ENCODE measurements at places on chromosomes 2 and 18.
A peak's percentile ranks its signal among the peaks of the same experiment; 100 is the strongest.

DNA sequence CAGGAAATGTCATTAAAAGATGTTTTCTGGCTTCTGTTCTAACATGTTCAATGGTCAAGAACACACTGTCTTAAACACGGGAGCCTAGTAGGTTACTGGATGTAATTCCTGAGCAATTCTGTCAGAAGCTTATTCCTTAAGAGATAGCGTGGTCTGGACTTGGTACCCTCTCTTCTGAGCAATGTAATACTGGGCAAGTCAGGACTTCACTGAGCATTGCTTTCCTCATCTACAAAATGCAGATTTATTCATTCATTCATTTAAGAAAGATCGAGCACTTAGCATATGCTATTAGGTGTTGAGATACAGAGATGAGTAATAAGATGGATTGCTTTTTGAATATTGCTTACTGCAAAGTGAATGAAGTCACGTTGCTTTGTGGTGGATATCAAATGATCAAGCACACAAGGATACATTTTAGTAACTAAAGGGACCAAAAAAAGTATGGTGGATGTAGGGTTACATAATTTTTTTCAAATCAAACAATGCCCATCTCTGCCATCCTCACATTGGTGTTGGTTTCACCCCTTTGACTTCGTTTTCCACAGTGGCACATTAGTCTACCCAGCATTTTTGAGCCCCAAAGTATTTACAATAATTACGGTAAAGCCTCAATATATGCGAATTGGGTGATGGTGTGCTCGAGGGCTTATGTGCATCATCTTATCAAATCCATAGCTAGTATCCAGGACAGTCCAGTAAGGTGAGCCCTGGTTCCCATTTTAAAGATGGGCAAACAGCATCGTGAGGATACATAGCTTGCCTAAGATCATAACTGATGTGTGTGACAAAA, 65.3 kb downstream of the ZC3H6 start:
- DNase-seq, result no peak

- DNase-seq, result peak; percentile 79
Observed at GRCh38 chr2:219029829-219030165, 11.5 kb downstream of the CFAP65 start.

DNA sequence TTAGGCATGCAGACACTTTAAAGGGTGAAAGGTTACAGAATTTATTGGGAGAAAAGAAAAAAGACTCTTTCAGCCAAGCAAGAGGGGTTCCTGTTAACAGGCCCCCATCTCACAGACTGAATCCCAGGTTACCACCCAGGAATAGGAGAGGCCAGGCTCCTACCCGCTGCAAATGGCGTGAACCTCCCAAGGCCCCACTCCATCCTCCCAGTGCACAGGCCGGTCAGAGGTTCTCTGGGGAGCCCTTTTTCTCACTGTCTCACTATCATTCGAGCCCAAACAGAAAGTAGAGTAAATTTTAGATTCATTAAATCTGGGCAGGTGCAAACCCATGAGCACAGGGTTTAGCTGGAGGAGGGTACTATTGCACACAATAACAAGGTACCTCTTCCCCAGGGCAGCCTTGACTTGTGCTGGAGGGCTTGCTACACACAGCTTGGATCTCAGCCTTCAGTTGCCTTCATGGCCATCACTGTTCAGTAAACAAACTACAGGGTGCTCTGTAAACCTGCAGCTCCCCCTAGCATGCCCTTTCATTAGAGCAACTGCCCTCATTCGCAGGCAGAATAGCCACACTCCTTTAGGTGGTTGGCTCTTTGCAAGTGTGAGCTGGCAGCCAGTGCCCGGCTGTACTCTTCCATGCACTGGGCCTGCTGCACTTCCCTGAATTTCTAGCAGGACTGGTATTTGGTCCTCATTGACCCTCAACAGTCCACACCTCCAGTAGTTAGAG, 7.3 kb upstream of the PLEK start:
- peak; percentile 37 for DNase-seq

DNA sequence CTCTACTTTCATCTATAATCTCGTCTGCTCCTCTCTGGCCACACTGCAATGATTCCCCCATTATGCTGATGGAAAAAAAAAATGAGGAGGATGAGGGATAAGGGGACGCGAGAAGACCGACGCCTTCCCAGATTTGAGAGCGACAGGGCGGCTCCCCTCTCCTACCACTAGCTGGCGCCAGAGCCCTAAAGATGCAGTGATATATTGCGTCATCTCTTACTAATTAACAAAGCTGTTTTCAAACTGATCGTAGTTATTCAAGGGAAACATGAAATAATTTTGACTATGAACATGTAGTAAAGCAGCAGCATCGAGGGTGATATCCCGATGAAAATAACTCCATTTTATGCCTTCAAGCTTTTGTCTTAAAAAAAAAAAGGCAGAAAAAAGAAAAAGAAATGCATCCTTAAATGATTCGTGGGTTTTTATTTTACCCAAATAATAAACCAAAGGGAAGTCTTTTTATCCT, 48.0 kb upstream of the HNRNPA3 start:
- DNase-seq, result peak; percentile 89

- DNase-seq, result no peak
Observed at GRCh38 chr18:59810735-59811520, 88.9 kb upstream of the PMAIP1 start.

DNA sequence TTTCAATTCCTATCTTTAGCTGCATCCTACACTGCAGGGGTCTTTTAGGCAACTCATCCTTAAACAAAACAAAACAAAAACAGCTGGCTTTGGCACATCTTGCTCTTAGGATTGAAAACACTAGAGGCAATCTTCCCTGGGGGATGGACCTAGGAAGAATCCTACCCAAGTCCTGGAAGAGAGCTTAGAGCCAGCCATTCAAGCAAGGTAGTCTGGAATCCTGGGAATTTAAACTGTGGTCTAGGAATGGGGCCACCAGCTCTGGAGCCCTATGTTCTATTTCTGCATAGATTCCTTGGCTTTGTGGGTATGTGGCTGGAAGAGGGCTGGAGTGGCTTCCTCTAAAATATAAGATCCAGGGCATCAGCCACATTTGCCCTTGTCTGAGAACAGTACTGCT, 27.7 kb downstream of the MYL1 start:
- DNase-seq, result no peak

DNA sequence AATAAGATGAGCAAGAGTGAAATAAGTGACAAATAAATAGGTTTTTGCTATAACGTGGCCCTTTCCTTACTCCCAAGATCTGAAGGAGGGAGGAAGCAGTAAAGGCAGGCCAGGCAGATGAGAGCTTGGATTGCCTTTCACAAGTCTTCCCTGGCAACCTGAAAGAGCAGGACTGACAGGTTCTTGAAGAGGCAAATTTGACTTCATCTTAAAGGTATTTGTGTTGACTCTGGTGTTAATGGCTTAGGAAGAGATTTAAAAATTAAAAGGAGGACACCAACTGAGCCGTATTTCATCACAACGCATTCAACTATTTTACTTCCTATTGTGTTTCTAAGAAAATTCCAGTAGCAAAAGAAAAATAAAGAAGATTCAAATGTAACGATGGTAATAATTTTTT, 3.2 kb downstream of the STRN start:
- no peak for DNase-seq

DNA sequence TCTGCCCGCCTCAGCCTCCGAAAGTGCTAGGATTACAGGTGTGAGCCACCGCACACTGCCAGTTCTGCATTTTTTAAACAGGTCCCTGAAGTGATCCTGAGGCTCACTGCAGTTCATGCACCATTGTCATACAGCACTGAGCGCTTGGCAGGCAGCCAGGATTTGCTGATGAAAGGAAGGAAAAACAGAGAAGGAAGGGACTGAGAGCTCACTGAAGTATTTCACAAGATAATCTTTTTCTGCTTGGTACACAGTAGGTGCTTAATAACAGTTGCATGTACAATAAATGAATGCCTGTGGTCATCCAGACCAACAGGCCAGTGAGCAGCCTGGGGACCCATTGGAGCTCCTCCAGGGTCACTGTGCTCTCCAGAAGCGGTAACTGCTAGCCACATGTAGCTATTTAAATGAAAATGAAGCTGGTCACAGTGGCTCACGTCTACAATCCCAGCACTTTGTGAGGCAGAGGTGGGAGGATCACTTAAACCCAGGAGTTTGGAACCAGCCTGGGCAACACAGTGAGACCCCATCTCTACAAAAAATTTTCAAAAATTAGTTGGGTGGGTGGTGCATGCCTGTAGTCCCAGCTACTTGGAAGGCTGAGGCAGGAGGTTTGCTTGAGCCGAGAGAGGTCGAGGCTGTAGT, 33.1 kb upstream of the SMAD7 start:
- DNase-seq, result no peak

GRCh38 chr2:151922845-151923666, 94.8 kb upstream of the ARL5A start:
- peak; percentile 89 for DNase-seq

DNA sequence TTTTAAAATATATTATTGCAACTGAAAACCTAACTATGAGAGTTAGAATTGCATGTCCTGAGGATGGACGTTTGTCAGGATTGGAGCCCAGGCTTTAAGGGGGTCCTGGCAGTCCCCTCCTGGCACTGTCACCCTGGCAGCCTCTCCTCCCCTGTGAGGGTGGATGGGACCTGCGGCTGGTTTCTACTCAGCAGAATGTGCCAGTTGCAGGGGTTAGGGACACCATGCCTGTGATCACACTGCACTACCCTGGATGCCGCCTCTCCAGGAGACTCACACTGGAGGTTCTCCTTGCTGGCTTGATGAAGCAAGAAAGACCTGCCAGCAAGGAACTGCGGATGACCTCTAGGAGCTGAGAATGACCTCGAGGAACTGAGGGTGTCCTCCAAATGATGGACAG, 356.7 kb upstream of the MYT1L start:
- DNase-seq, result no peak

DNA sequence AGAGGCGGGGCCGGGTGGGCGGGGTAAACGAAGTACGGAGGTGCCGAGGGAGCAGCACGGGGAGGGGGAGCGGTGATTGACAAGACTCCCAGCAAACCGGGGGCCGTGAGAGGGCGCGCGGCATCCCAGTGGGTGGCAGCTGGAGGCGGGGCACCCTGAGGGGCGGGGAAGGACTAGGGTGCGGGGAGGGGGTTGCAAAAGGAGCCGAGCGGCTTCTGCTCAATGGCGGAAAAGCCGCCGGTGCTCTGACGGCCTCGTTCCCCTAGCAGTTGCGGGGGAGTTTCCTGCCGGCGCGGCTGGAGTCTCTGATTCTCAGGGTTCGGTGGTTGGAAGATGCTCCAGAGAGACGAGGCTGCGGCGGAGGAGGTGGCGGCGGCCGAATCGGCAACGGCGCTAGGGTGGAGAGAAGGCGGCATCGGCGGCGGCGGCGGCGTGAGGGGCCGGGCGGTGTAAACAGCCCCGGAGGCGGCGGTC, at the start of gene PPM1B:
Gene PPM1B, plus strand, starts transcription at position 195 of the 474 bp plus-strand sequence. CDS start 32,325 bp downstream, outside the sequence.
- peak; percentile 99 for DNase-seq

- no peak for DNase-seq
Observed at GRCh38 chr2:101558740-101559525, 84.0 kb upstream of the RFX8 start.

DNA sequence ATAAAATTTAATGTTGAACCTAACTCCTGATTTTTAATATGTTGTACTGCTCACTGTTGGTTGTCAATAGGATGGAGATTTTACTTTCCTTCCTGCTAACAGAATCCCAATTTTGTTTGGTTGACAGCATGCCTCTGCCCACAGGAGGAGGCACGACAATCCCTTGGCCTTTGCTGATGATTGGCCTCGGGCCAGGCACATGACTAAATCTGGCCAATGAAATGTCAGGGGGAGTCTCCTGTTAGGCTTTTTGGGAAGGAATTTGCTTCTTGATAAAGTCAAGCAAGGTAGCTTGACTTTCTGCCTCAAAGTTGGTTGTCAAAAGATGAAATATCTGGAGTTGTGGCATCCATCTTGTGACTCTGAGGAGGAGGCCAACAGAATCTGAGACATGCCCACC, 6.8 kb upstream of the TGFA start:
- no peak for DNase-seq

- DNase-seq, result peak; percentile 95
Observed at GRCh38 chr2:217920879-217921603, 81.8 kb downstream of the TNS1 start.

Data from tibial artery (tissue), 4 donors.